ENCODE measurements at places on chromosomes 5 and 9. TPM values are rescaled to one million over a fixed set of nuclear protein-coding genes. Genes with fewer than 3 reads are reported as not detected.

DNA sequence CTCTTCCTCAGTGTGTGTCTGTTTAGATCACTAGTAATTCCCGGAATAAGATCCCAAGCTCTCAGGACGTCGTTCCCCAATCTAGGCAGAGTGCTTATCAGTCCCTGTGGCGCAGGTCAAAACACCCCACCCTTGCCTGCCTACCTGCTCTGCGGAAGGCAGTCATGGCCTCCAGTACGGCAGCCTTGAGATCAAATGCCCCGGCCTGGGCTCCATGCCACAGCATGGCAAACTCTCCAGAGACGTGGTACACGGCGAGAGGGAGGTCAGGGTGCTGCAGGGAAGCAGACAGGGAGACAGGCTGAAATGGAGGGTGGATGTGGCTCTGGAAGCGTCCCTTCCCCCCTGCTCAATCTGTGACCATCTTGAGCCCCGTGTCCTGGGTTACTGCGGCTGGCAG is 12.0 kb upstream of the HDHD3 start:
- no peak for DNase-seq

The CCL19 gene
- total RNA-seq = not detected

- DNase-seq = no peak
Observed at GRCh38 chr5:166338801-166339200, 1952.6 kb upstream of the WWC1 start.

- no peak for DNase-seq
Observed at GRCh38 chr9:88776717-88777497, 214.4 kb upstream of the S1PR3 start.

All from Peyer's patch (tissue), 4 donors.